D721Med (cell line): ENCODE measurements at places on chromosomes 12 and 14.

DNA sequence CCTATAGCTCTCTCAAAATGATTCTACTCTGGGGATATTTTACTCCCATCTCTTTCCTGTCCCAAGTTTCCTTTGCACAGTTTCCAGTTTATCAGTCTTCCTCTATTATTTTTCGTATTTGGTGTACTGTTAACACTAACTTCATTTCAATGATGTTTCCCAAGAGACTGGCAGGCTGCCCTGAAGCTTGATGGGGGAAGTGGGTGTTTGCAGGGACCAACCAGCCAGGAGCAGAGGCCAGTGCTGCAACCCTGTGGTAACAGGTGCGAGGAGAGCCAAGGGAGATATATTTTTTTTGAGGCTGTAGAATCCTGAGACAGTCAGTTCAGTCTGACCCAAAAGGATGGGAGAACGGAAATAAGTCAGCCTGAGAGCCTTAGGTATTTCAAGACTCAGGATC lies 11.8 kb upstream of the CEBPE start:
- no peak for DNase-seq

- no peak for DNase-seq
Measured at GRCh38 chr12:14326699-14327098, 38.8 kb upstream of the ATF7IP start.

DNA sequence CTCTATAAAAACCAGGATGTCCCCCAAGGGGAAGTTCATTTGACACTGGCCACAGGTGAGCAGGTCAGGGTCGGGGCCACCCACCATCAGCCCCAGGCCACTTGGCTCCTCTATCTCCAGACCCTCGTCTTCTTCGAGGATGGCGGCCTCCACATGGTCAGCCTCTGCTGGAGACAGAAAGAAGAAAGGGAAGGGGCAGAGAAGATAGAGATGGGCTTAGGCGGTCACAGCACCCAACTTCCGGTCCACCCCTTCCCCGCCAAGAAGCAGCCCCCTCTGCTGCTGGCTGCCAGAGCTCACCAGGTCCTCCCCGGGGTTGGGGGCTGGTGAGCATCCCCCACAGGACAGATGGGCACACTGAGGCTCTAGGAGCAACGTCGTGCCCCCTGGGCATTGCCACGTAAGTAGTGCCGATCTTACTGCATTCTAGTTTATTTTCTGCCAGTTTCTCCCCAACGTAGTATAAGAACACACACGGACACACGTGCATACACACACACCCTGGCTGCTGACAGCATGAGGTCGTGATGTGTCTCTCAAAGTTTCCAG lies 14.2 kb downstream of the BCL11B start:
- no peak for DNase-seq

DNA sequence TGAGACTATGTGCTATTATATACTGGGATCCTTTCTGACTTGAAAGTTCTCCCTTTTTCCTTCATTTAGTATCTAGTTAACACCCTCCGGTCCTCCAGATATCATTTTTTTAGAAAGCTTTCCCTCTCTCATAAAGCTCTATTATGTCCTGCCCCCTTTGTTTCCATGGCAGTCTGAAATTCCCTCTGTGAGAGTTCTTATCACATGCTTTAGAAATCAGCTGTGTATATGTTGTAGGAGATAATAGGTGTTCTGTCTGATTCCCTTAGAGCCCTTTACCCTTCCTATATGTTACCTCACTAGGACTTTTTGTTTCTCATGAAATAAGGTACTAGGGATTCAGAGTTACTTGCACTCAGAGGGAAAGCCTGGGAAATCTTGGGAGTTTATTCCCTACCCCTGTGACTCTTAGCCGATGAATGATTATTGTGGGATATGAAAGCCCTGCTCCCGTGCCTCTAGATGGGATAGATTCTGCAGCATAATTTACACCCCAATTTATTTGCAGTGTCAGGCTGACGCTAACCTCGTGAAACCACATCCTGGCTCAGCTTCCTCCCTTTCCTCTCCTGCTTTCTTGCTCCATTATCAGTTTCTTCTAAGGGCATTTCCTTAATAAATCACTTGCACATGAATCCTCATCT lies 448.4 kb downstream of the MDGA2 start:
- DNase-seq = no peak

- peak; percentile 38 for DNase-seq
Measured at GRCh38 chr12:57124261-57124877, 3.9 kb upstream of the LRP1 start.

DNA sequence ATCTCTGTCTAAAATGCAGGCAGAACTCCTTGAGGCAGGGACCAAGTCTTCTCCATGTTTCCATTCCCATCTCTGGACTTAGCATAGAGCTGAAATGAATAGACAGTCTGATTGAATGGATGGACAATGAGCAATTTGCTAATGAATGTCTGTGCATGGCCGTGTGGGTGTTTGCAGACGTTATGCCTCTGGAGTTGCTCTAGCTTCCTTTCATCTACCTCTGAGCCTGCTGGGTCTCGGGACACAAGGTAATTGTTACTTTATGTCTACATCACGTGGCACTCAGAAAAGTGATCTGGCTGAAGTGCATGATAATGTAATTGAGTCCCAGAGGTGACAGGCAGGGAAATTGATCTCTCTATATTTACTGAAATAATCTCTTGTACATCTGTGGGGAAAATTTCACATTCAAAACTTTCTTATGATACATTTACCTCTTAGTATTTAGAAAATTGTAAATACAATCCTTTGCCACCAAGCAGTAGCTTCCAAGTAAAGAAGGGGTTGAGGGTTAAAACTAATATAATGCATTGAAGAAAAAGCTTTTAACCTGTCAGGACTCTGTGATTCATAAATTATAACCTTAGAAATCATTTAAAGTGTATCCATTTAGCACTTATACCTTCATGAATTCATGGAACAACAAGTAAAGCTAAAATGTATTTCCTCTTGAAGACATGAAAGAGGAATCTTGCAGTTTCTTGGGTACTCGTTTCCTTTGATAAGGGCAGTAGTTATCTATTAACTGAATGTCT lies 424.1 kb downstream of the APAF1 start:
- DNase-seq = no peak

DNA sequence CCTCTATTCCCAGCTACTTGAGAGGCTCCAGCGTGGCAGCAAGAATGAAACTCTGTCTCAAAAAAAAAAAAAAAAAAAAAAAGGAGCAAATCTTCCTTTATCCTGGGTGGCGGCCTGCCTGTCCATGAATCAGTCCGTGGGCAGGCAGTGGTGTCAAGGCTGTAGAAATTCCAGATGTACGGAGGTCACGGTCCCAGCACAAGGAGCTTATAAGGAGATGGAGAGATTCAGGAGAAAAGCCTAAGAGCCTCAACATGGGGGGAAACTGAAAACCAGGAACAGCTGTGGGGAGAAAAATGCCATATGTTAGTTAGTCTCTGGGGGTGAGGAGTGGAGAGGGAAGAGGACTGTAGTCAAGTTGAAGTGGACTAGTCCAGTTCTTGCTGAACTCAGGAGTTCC lies 130.5 kb upstream of the CRY1 start:
- DNase-seq = no peak

- no peak for DNase-seq
Measured at GRCh38 chr12:26878661-26879119, 45.7 kb upstream of the ITPR2 start.

DNA sequence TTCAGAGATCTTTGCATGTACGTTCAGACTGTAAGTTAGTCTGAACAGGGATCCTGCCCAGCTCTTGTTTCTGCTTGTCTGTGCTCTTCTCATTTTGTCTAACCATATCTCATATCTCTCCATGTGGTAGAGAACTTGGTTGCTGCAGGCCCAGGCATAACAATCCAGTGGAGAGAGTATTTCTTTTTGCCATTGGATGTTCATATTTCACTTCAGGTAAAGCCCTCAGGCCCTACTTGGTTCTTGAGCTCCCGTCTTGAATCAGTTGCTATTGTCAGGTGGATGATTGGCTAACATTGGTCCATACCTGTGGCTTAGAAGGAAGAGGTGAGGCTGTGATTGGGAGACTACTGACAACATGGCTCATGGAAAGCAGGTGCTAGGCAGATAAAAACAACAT lies 357.7 kb upstream of the FLRT2 start:
- no peak for DNase-seq

DNA sequence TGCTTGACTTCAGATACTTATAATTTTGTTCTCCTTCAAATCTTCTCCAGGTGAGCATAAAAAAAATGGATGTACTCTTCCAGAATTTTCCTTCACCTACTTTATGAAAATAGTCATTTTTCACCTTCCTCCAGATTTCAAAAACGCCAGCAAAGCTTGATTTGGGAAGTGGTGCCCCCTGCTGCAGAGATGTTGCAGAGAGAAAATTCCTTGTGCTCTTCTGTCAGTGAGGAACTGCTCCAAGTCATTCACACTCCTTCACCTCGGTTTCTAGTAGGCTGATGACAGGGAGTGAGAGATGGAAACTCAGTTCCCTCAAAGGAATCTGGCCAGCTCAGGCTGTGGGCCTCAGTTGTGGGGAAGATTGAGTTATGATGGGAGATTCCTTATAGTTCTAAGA lies 24.2 kb upstream of the RNASE3 start:
- DNase-seq = no peak

DNA sequence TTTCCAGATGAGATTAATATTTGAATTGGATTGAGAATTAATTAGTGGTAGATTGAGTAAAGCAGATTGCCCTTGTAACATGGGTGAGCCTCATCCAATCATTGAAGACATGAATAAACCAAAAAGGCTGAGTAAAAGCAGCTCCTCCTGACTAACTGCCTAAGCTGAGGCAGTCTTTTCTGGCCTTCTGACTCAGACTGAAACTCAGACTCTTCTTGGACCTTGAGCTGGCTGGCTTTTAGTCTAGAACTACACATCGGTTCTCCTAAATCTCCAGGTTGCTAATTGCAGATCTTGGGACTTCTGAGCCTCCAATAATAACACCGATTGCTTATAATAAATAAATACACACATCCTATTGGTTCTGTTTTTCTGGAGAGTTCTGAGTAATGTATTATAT lies 24.0 kb downstream of the FKBP11 start:
- DNase-seq = no peak

- DNase-seq = no peak
Measured at GRCh38 chr12:11556682-11557081, 92.8 kb upstream of the ETV6 start.

DNA sequence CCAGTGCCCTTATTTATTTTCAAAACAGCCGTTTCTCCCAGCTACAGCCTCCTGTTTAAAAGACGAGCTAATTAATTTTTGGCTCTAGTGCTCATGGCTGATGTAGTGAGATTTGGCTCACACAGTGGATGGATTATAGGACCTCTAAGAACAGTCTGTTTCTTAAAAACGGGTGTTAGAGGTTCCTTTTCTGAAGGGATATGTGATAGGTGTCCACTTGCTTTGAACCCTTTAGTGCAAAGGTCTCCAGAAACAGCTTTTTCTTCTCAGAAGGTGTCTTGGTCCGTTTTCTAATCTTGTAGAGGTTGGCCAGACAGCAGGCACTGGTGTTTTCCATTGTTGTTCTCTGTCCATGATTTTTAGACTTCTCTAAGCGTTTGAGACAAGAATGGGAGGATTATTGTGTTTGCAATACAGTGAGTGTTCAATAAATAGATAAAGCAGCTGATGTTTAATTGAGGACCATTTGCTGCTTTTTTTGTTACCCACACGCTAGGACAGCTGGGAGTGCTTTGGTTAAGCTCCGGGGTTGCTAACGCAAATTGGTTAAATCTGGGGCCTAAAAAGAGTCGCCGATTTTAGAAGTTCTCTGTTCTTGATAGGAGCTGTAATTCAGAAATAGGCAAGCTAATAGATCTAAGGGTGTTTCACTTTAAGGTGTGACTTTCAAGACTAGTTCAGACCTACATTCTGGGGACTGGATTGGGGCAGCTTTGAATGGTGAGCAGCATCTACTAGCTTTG lies 1.0 kb downstream of the BORCS5 start:
- no peak for DNase-seq

DNA sequence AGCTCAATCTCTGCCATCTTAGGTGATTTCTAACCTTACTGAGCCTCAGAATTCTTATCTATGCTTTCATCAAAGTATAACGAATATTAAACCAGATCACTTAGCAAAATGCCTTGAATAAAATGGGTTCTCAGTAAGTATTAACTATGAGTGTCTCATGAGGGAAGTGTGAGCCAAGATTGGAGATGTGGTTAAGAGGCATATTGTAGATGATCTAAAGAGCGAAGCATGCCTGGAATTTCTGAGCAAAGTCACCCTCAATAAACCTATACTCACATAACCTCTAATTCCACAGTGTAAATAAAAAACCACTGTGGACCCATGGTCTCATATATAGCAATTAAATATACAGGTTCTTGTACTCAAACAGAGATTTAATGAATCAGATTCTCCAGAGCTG lies 193.1 kb upstream of the FSCB start:
- no peak for DNase-seq

- DNase-seq = no peak
Measured at GRCh38 chr14:33940561-33941011, 10.3 kb downstream of the EGLN3 start.

DNA sequence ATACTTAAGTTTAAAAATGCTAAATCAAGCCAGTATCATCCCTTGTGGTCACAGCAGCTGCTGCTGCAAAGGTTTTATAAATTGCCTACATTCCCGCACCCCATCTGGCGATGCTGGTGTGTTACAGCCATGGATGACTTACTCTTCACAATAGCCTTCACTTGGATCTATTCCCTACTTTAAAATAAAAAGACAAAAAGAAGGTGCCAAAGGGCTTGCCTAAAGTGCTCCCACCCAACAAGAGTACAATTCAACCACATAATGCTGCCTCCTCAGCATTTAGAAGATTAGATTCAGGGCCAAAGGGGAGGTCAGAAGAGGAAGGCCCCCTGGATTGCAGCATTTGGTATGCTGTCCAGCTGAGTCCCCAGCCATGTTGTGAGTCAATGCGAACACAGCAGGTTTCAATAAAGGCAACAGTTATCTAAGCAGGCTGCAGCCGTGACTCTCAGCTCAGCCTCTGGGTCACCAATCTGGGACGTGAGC lies 176.1 kb downstream of the DAD1 start:
- no peak for DNase-seq

- no peak for DNase-seq
Measured at GRCh38 chr14:34065690-34066391, 115.0 kb upstream of the EGLN3 start.

GRCh38 chr12:13680916-13681315 lies 300.5 kb downstream of the GRIN2B start:
- DNase-seq = no peak

GRCh38 chr12:127711108-127711507 lies 555.9 kb upstream of the TMEM132C start:
- DNase-seq = no peak

DNA sequence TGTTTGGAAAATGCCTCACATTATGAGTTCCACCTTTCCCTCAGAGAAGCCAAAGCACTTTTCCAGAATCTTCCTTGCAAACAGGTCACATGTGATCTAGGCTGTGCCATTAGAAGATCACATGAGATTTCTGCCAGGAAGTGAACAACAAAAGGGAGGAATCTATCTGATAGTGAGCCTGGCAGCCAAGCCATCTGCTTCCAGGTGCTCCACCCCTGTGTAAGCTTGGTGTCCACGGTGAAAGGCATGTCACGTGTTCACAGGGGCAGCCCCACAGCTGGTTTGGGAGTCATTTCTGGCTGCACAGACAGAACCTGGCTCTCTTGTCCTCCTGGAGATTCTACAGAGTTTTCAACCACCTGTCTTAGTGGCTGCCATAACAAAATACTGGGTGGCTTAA lies 3.5 kb upstream of the KSR2 start:
- no peak for DNase-seq
